Sigmoid colon (tissue), 7 donors: ENCODE measurements at places on chromosomes 6 and 20. TPM values are rescaled to one million over a fixed set of nuclear protein-coding genes. Genes with fewer than 3 reads are reported as not detected.

DNA sequence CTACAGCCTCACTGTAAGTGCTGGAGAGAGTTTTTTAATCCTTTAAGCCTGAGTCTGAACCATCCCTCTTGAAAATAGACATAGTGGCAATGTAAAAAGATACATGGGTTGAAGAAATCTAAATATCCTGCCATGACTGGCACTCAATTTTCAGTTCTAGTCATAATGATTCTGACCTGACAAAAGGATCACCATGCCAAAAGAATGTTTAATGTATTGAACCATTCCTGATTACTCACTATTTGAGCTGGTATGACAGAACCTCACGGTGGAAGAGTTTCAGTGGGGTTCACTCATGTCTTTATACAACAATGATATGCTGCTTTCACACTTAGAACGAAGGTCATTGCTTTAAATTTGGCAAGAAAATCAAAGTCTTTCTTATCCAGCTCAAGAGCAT lies 93.4 kb downstream of the HIVEP2 start:
- no peak for DNase-seq

TUBB2B gene
- total RNA-seq: 22.5 TPM

DNA sequence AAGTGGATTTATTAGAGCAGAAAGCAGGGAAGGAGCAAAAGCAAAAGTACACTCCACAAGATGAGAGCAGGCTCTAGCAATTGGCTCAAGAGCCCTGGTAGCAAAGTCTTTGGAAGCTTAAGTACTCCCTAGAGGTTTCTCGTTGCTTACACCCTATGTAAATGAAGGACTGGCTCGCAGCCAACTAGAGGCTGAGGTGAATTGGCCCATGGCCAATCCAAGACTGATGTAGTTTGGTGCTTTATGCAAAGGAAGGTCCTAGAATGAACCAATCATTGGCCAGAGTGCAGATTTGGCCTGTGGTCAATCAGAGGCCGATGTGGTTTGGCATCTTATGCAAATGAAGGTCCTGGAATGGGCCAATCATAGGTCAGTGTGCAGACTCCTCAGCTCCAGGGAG lies 191.3 kb upstream of the ARID1B start:
- no peak for DNase-seq

- DNase-seq: no peak
These were observed 85.6 kb upstream of the KHDRBS2 start for GRCh38 chr6:62371453-62372210.

DNA sequence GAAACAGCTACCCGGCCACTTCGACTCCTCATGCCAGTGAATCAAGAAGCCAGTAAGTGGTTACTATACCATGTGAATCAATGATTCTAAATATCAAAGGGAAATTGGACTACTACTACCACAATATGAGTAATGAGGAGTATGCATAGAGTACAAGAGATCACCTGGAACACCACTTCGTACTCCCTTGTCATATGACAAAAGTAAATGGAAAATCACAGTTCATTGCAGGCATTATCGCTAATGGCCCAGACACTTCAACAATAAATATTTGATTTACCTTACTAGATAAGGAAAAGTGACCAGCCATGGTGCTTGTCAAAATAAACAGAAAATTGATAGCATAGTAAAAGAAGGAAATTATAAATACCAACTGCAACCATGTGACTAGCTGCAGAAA lies 73.1 kb downstream of the BMP5 start:
- no peak for DNase-seq

HSPA1L gene
- 1.4 TPM for total RNA-seq

GRCh38 chr6:30752157-30752927 lies 8.0 kb upstream of the IER3 start:
- peak; percentile 98 for DNase-seq

DNA sequence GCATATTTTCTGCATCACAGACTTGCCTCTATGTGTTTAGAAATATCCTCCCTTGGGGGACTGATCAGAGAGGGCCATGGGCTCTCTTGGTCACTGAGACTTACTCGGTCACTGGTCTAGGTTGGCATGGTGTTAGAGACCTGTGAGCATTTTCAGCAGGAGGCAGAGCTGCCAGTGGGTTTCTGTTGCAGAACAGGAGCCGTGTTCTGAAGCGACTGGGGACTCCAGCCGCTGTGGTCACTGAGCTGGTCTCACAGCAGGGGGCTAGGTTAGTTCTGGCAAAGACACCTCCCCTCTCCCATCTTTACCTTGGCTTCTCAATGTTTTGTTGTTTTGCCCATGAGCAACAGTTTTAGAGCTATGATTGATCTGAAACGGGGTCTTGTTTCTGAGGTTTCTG lies 8.7 kb downstream of the TMEM181 start:
- no peak for DNase-seq

GRCh38 chr20:49140834-49141233 lies 47.3 kb downstream of the STAU1 start:
- no peak for DNase-seq

DNA sequence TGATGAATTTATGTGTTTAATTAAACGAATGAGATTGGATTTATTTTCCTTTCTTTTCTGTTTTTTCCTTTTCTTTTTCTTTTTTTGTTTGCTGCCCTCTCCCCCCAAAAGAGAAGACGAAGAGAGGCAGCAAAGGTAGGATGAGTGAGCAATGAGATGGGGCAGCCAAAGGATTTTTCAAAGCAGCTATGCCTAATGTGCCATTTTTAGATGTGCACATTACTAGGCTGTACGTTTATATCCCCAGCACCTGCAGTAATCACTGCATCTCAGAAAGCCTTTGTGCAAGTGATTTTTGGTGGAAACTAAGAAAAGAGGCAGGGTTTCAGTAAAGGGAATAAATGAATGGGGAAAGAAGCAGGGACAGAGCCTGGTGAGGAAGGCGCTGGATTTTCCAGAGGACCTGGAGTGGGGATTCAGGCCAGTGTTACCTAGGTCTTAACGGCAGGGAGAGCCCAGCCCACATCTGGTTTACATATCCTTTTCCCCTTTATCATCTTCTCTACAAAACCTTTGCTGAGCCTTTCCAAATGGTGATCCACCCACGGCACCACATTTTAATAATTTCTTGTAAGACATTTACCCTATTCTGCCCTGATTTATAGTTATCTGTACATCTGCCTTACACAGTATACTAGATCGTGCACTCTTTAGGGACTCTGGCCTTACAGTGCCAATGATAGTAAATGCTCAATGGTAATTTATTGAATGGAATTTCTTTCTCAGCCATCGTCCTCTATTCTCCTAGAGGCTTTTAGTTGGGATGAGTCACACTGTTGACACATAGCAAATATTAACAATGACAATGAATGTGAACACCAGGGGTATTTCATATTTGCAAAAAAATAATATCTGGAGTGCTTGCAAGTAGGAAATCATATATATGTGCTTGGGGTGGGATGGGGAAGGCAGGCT lies 38.3 kb upstream of the ATXN1 start:
- DNase-seq: no peak

- no peak for DNase-seq
These were observed 18.5 kb downstream of the POM121L2 start for GRCh38 chr6:27293436-27294098.

TUBB1 gene
- 0.16 TPM for total RNA-seq

GRCh38 chr6:33863723-33864440 lies 60.1 kb upstream of the MLN start:
- no peak for DNase-seq

- DNase-seq: no peak
These were observed 126.9 kb downstream of the MRPL14 start for GRCh38 chr6:44000164-44000842.

GRCh38 chr20:10807013-10807412 lies 133.2 kb upstream of the JAG1 start:
- DNase-seq: no peak

- peak; percentile 94 for DNase-seq
These were observed 15.5 kb upstream of the TCFL5 start for GRCh38 chr20:62876902-62877816.

DNA sequence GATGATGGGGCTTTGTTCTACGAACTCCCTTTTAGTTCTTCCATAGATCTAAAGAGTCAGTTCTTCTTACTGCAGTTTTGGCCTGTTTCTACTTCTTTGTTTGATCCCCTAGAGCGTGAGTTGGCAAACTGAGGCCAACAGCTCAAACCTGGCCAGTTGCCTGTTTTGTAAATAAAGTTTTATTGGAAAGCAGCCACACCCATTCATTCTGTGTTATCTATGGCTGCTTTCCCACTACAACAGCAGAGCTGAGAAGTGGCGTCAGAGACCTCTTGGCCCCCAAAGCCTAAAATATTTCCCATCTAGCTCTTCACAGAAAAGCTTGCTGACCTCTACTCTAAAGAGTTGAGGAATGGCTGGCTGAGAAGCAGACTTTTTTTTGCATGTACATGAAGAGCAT lies 52.2 kb downstream of the EYA2 start:
- peak; percentile 21 for DNase-seq

FOXC1 gene
- 1.8 TPM for total RNA-seq

ANGPT4 gene
- 0.27 TPM for total RNA-seq

ID4 gene
- total RNA-seq: 6.1 TPM

DNA sequence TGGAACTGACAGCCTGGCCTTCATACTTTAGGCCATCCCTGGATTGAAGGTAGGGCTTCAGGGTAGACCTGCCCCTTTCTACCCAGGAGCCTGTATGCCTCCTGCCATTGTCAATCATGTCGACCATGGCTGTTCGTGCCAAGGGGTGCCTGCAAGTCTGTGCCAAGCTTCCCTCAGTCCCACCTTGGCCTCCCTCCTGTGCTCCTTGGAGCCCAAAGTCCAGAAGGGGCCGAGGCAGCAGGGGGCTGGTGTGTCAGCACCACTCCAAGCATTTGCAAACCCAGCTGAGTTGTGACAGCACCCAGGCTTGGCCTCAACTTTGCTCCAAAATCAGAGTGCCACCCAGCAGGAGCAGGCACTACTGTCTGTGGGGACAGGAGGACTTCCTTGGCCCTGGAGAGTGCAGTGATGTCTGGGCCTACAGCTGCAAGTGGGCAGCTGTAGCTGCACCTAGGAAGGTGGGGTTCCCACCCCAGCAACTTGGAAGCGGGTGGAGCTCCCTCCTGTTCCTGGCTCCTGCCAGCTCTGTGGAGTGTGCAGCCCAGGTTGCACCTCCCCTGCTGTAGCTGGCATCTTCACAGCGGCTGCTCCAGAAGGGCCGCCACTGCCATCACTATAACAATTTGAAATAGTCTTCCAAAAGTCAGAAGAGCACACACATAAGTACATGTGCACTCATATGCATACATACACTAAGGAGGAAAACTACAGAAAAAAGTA lies 1719.3 kb downstream of the HACE1 start:
- DNase-seq: peak; percentile 61

DNA sequence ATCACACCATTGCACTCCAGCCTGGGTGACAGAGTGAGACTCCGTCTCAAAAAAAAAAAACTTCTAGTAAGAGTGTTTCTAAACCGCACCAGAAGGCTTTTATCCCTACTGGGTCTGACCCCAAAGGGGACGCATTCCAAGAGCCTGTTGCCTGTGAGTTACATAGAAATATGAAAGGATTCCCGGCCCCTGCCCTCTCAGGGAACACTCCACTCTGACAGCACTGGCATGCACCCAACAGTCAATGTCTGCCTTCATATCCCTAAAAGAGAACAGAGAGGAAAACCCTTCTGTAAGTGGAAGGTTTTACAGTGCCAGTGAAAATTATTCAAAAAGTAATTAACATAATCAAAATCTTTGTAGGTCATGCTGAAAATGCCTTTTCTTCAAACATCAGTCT lies 117.1 kb upstream of the PTPRT start:
- no peak for DNase-seq
